NCI-H2227 treated with DMSO at 0.1 percent for 48 hours (cell line): ENCODE measurements at places on chromosomes 4 and X.

- no peak for DNase-seq
Observed at GRCh38 chrX:115652221-115652620, 91.2 kb downstream of the PLS3 start.

DNA sequence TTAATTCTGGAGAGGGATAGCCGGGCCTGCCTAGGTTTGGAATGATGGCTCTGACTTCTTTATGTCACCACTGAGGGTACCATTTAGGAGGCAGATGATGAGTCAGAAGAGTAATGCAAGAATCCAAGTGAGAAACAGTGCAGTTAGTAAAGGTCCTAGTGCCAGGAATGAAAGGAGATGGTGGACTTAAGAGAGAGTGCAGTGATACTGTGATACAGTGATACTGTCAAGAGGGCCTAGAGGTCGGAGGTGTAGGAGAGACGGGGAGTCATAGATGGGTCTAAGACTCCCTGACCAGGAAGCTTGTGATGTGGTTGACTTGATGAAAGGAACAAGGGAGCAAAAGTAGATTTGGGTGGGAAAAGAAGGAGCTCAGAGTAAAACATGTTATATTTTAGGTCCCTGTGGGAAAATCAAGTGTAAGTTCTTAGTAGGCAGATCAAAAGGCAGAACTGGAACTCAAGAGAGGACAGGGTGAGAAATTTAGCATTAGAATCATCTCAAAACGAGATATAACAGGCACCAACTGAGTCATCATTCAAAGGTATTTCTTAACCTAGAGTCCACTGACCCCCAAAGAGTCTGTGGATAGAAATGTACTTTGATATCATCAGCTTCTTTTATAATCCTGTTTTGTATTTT is 85.0 kb downstream of the NFKB1 start:
- DNase-seq: no peak

GRCh38 chr4:14379183-14379582 is 623.1 kb upstream of the CPEB2 start:
- DNase-seq: no peak

DNA sequence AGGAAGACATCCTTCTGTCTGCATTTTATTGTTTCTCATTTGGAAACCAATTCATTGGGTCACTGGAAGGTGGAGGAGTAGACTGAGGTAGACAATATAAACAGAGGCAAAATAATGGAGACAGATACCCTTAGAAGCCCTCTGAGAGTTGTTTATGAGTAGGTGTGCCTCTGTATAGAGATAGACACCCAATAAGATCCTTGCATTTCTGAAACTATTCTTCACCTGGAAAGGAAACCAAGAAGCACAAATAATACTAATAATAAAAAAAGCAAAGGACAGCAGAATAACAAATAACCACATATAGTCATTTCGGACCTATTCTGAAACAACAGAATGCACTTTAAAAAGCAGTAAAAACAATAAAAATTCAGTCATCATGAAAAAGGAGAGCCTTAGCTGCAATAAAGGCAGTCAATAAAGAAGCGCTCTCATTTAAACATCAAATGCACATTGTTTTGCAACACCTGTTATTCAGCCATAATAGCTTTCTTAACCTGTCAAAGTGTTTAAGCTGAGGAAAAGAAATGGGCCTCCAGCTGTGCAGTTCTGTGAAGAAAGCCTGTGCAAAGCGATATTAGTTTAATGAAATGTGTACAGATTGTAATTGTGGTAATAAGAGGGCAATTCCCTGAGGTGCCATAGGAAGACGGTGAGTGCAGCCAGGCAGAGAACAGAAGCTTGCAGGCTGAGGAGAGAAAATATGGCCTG is 904.2 kb downstream of the STPG2 start:
- DNase-seq: peak; percentile 90

DNA sequence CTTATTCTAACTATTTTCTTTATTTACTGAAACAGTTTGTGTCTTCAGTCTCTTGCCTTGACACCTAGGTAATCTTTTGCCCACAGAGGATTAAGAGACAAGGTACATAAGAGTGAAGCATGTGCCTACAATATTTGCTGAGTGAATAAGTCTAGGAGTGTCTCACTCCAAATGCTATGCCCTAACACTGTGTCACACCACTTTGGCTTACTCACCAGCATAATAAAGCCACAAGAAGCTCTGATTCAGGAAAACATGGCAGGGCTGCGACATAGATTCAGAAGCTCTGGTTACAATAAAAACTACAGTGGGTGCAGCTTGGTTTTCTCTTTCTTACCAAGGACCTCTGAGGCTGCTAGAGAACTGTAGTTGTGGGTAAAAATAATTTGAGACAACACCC is 127.1 kb downstream of the RBM46 start:
- no peak for DNase-seq

GRCh38 chr4:158255727-158256324 is 45.5 kb downstream of the TMEM144 start:
- peak; percentile 34 for DNase-seq

DNA sequence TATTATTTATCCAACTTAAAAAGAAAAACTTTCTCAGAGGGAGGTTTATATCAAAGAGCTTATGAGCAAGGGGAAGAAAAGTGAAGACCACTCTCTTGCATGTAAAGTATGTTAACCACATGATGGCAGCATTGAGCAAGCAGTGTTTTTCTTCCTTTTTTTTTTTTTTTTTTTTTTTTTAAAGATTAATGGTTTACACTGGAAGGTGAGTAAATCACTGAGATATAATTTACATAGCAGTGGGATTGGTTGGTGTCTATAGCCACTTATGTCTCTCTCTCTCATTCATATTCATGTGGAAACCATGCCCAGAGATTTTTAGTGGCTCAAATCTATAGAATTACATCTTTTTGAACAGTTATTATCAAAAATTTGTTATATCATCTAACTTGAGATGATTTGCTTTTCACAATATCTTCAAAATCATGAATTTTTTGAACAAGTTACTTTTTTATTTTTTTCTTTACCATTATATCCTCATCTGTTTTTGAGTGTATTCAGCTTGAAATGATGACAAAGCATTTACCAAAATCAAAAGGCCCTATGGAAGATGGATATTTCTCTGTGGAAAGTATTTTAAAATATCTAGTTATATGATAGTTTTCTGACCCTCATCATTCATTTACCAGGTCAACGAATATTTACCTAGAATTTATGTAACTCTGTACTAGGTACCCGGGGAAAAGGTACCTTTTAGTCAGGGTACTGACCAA is 31.6 kb downstream of the MTHFD2L start:
- DNase-seq: no peak

- DNase-seq: no peak
Observed at GRCh38 chrX:318068-318738, 393 bp downstream of the GTPBP6 start.

DNA sequence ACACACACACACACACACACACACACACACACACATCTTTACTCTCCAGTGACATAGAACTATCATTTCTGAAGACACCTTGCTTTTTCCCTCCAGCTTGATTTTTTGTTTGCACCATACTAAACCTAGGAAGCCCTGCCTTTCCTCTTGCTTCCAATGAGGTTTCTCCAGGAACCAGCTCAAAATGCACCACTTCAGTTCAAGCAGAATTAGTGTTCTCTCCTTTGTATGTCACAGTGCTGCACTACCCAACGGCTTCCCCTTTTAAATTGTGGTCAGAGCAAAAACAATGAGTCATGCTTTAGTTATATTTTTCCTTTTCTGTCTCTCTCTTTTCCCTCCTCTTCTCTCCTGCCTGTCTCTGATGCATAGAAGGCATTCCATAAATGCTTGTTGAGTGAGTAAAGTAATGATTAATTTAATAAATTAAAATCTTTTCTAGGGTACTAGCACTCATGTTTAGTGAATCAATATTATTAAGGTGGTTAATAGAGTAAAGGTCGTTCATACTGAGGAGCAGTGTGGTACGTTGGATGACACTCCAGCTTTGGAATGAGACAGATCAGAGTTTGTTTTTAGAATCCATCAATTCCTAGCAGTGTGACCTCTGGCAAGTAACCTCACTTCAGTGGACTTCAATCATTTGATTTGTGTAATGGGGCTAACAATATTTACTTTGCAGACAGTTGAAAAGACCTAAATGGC is 5.9 kb downstream of the RTL3 start:
- DNase-seq: no peak

- DNase-seq: no peak
Observed at GRCh38 chr4:3344104-3344503, 51.3 kb downstream of the RGS12 start.

GRCh38 chr4:153595894-153596601 is 88.0 kb upstream of the TLR2 start:
- no peak for DNase-seq

- no peak for DNase-seq
Observed at GRCh38 chr4:105632599-105632998, 75.9 kb downstream of the INTS12 start.

DNA sequence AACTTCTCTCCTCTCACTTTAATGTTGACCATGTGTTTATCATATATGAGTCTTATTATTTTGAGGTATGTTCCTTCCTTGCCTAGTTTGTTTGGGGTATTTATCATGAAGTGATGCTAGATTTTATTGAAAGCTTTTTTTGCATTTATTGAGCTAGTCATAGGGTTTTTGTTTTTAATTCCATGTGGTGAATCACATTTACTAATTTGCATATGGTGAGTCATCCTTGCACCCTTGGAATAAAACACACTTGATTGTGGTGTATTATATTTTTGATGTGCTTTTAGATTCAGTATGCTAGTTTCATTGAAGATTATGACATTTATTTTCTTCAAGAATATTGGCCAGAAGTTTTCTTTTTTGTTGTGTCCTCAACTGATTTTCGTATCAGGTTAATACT is 464.6 kb downstream of the PCDH18 start:
- DNase-seq: no peak

DNA sequence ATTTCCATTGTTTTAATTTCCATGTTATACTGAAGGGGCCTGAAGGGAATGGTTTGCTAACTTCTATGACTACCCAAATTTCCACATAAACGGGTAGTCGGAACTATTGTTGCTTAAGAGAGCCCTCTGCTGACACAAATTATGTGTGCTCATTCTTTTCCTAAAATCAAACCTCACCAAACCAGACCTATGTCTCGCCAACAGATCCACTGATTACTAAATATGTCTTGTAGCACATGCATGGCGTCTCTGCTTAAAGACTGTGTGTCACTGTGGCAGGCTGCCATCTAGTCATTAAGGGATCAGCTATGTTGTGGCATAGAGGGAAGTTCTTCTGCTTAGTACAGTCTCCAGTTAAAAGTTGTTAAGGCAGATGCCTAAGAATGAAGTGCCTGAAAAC is 25.1 kb downstream of the PIR start:
- peak; percentile 12 for DNase-seq

GRCh38 chr4:21469438-21470300 is 478.9 kb downstream of the KCNIP4 start:
- DNase-seq: peak; percentile 40

- peak; percentile 82 for DNase-seq
Observed at GRCh38 chrX:153971124-153971449, 531 bp downstream of the HCFC1 start.

GRCh38 chr4:54231419-54231767 is 2.3 kb downstream of the PDGFRA start:
- no peak for DNase-seq

DNA sequence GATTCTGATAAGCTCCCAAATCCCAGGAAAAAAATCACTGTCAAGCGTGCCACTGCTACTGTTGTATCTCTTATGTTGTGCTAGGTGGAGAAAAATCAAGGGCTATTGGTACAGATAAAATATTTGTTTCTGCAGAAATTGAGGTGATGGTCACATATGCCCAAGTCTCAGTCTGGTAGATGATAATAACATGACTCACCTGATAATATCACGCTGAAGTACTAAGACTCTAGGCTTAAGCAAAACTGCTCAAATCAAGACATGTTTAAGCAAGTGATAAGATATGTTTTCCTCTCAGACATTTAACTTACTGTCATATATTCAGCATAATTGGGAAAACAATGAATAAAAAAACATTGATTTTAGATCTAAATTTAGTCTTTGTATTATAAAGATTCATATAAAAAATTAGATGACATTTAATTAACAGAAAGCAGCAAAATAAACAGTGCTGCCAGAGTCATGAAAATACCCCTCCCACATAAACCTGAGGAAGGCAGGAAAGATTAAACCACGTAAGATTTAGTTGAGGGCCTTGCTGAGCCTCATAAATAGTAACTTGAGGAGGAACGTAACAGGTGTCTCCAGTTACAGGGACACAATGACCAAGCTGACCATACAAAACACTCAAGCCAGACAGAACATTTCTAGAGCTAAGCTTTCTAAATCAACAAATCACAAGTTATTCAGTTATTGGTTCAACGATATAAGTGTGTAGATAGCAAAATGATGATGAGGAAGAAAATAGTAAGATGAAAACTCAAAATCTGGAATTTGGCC is 143.5 kb downstream of the CHM start:
- no peak for DNase-seq

GRCh38 chrX:19513383-19513782 is 1.9 kb downstream of the MAP3K15 start:
- DNase-seq: no peak

DNA sequence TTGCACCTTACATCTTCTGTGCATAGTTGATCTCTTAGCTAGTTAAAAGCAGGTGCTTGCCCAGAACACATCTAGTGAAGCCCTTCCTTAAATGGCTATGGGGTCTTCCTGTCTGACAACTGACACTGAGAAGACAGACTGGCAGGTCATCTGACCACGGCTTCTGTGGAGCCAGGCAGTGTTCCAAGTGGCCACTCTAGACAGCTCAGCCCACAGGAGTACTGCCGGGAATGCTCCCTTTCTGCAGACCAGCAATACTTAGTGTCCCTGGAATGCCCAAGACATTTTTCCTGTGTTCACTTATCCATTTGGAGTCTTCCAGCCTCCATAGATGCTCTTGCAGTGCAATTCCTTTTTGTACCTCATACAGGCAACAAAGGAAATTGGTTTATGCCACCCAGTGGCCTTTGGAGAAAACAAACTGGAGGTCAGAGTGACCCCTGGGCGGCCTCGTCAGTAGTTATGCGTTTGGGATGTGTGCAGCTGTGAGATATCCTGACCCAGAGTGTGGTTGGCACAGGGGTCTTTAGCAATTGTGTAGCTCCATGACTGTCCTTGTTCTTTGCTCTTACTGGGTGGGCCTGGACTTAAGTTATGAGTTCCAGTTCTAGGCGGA is 335.5 kb downstream of the ARHGAP10 start:
- no peak for DNase-seq

DNA sequence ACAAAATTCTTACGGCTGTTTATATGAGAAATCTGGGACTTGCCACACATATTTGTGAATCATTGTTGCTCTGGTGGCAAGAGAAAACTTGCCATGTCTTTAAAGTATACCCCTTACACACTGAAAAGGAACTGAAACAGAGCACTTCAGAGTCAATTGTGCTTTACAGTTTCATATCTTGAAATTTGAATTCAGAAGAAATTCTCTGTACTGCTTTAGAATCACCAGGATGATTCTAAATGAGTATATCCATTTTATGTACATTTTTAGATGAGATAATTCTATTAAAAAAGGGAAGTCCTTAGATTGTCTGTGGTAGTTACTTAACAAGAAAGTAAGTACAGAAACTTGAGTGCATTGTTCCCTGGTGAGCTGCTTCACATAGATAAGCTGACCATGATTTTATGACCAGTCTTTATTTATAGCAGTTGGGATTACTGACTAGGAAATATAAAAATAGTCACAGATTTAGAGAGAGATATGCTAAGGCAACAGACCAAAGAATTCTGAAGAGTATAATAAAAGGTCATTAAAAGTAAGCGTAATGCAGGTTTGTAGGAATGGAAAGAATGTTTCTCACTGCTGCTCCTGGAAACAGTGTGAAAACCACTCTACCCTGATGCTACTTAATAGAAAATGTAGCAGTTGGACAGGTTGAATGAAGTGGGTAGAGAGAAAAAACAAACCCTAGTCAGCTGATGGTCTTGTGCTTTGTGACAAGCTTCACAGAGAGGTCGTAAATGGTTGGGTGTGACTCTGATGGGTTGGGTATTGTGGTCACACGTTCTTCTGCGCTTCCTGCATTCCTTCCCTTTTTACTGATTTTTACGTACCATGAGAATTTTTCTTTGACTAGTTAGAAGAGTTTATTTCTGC is 41.0 kb downstream of the FNIP2 start:
- no peak for DNase-seq
